ENCODE measurements at places on chromosomes 6 and 20. TPM values are rescaled to one million over a fixed set of nuclear protein-coding genes. Genes with fewer than 3 reads are reported as not detected.

Gene SIRPB1
- 8.2 TPM for total RNA-seq

Gene CTCFL
- total RNA-seq = not detected

Gene LMBRD1
- total RNA-seq = 91.3 TPM

Gene CST2
- total RNA-seq = not detected

Gene C4B
- 596 TPM for total RNA-seq

Gene PRKN
- 10.4 TPM for total RNA-seq

Gene LAMA5
- 342 TPM for total RNA-seq

Gene SNHG17
- total RNA-seq = 33.2 TPM

Gene CLIC5
- total RNA-seq = 7.4 TPM

Gene PRDM13
- total RNA-seq = not detected

Gene RBPJL
- not detected for total RNA-seq

Gene PPIL6
- total RNA-seq = 8.4 TPM

Gene ENPP4
- total RNA-seq = 28.8 TPM

Gene C6orf58
- total RNA-seq = not detected

Gene C4A
- 250 TPM for total RNA-seq

Gene HRH3
- not detected for total RNA-seq

Gene CABLES2
- total RNA-seq = 4.5 TPM

Gene BEND6
- total RNA-seq = 0.72 TPM

Gene BEND3
- 3.6 TPM for total RNA-seq

Gene GGTLC1
- total RNA-seq = not detected

Gene RNF5
- 74.1 TPM for total RNA-seq

Gene ADAM33
- total RNA-seq = 4.3 TPM

Gene TAAR2
- not detected for total RNA-seq

Gene SOX12
- total RNA-seq = 12.7 TPM

Gene RIN2
- 109 TPM for total RNA-seq

Gene PTK7
- 55.2 TPM for total RNA-seq

Gene SRMS
- 0.38 TPM for total RNA-seq

Gene C6orf15
- total RNA-seq = not detected

Gene CCN6
- 6.7 TPM for total RNA-seq

Gene ZNF831
- total RNA-seq = 1.9 TPM

Gene CST4
- not detected for total RNA-seq

Gene CCDC170
- 2.1 TPM for total RNA-seq

Gene APOBEC2
- not detected for total RNA-seq

Gene TFAP2D
- not detected for total RNA-seq

Gene ME1
- 3.3 TPM for total RNA-seq

Gene PDYN
- not detected for total RNA-seq

Gene CENPQ
- total RNA-seq = 4.2 TPM

Gene PCK1
- 29.7 TPM for total RNA-seq

Gene PTPN1
- 80.4 TPM for total RNA-seq

Gene PROKR2
- total RNA-seq = not detected

Gene SLC24A3
- 5.2 TPM for total RNA-seq

Gene RNF144B
- total RNA-seq = 153 TPM

Gene GJA1
- total RNA-seq = 47.8 TPM

Gene MCCD1
- 3.5 TPM for total RNA-seq

Gene LCA5
- total RNA-seq = 4.8 TPM

Gene RIOK1
- 19.8 TPM for total RNA-seq

Gene SLC4A11
- 7.6 TPM for total RNA-seq

Gene BAG2
- 3.2 TPM for total RNA-seq

Gene TCF15
- total RNA-seq = 0.63 TPM

Gene NFATC2
- total RNA-seq = 10.5 TPM

Gene VSX1
- 0.41 TPM for total RNA-seq

Gene HAO1
- total RNA-seq = not detected

Gene TNXB
- total RNA-seq = 88.2 TPM

Gene DYNLT2
- 1.9 TPM for total RNA-seq
